ENCODE measurements at places on chromosomes 1 and 21.

DNA sequence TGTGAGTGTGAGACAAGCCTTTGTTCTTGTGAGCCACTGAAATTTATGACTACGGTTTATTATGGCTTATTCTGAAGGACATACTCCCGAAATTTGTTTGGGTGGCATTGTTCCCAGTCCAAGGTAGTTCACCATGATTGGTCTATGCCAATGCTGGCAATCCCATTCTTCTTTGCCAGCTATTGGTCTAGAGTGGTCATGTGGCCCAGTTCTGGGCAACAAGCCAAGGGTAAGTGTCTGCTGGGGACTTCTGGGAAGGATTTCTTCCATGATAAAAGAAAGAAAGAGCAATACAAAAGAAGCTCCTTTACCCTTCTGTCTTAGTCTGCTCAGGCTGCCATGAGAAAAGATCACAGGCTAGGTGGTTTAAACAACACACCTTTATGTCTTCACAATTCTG is 201.6 kb downstream of the SLC35F3 start:
- DNase-seq: no peak

- DNase-seq: no peak
Measured at GRCh38 chr1:226369110-226369509, 38.8 kb downstream of the PARP1 start.

DNA sequence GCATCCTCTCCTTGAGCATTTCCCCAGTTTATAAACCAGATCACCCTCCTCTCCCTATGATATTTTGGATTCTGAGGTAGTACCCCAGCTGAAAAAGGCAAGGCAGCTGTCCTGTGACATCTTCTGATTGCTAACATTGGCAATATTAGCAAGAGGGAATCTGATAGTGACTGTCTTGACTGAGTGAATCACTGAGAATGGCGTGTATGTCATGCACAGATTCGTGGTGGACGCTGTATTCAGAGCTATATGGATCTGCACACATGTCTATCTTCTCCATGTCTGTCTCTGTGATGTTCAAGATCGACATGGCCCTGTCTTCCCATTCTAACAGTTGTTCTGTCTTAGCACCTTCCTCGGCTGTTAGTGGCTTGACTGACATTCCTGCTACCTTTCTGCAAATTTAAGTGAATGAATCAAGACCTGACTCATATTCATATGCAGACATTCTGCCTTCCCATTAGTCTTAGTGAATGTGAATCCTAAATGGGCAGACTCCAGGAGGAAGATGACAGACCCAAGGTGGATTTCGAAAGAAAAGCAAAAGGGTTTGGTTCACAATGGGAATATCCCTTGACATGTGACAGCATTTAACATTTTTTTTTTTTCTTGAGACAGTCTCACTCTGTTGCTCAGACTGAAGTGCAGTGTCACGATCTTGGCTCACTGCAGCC is 97.7 kb downstream of the PGBD5 start:
- no peak for DNase-seq

GRCh38 chr21:33951276-33952178 is 35.9 kb upstream of the ATP5PO start:
- no peak for DNase-seq

- no peak for DNase-seq
Measured at GRCh38 chr1:235450433-235450832, 53.8 kb downstream of the B3GALNT2 start.

DNA sequence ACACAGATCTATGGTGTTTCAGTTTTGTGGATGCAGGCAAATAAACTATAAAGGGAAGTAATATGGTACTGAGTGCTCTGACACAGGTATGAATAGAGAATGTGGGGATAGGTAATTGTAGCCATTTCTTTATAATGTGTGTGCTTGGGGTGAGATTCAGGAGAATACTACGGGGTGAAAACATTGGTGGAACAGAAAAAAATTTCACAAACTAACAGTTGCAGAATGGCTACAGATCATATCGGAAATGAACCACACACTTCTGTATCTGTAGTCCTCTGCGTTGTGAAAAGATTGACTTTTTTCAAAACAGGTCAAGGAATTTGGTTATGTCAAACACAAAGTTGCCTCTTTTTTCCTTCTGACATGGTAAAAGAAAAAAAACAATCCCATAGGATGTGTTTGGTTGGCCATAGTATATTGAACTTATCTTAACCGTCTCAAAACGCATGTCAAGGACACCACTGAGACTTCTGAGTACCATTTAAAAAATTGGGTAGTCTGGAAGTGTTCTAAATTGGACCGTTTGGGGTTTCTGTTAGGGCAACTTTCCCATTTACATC is 1.1 kb upstream of the CDC73 start:
- DNase-seq: no peak

DNA sequence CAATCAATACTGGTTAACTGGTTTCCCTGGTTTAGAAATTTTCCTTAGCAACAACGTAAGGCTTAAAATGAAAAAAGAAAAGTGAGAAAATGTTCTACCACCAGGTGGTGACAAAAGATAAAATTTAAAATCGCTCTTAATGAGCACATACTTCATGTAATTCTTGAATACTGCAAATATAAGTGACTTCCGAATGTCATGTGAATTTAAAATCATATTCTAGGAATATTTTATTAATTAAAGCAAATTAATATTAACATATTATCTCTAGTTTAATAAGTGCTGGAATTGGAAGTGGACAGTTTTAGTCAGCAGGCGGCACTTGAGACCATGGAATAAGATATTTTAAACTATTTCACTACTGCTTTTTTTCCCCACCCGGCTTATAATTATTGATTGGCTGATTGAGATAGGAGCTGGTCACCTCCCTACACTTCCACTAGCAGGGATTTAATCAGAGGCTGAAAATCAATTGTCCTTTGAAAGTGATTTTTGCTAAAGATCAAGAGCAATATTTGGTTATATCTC is 5.0 kb upstream of the ADAMTS1 start:
- DNase-seq: no peak

DNA sequence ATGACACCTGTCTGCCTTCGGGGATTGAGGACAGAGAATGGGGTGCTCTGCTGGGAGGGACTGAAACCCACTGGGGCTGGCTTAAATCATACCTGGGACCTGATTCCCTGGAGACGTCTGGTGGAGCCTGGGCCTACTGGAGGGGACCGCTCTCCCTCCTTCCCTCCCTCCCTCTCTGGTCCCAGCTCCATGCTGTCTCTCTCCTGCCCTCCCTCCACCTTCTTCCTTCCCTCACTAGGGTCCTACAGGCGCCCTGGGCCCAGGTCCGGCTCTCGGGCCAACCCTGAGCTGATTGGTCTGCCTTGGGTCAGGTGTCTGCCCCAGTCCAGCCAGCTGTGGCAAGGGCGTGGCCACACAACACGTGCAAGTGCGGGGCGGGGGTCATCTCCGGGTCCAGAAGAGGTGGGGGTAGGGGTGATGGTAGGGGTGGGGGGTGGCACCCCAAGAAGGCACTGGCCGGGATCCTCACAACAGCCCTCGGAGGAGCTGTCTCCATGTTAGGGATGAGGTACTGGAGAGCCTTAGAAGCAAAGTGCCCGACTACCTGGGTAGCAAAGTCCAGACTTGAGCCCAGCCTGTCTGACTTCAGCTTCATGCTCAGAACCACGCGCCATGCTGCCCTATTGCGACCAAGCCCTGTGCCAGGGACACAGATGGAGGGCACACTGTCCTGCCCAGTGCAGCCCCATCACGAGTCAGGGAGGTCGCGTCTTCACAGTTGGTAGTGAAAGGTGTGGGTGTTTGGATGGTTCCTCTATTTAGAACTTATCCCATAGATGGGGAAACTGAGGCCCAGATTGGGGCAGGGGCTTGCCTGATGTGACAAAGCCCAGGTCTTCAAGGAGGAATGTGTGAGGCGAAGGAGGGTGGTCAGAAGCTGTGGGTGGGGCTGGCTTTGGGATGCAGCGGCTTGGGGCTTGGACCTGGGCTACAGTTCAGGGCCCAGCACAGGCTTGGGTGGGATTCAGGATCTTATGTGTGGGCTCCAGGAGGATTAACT is 574.1 kb downstream of the PTPRU start:
- no peak for DNase-seq

GRCh38 chr1:156492591-156493080 is 7.9 kb downstream of the MEF2D start:
- no peak for DNase-seq

GRCh38 chr1:167333124-167333523 is 112.4 kb downstream of the POU2F1 start:
- no peak for DNase-seq

DNA sequence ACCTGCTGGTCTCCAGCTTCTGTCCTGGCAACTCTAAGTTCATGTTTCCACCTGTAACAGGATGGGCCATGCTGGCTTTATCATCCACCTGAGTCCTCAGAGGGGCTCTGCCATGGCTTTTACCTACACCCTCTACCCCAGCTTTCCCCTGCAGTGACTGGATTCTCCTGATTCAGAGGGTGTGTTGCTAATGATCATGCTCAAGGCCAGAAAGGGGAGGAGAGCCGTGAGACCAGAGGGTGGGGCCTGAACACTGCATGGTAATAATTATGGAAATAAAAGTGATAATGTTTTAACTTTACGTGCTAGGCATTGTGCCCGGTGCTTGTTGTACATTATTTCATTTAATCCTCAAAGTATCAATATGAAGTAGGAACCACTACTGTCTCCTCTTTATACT is 53.3 kb downstream of the CNIH3 start:
- DNase-seq: no peak

DNA sequence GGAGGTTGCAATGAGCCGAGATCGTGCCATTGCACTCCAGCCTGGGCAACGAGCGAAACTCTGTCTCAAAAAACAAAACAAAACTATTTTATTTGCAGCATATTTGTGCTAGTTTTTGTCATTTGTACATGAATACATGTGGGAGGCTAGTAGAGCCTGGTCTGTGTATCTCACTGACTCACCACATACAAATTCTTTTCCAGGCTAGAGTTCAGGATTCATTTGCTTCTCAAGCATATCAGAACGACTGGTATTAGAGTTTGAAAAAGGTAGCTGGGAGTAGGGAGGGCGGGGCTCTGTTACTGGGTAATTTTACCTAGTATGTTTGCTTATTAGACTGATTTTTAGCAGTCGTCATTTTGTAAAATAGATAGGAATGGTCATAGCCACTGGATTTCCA is 4.5 kb upstream of the TOR3A start:
- DNase-seq: peak; percentile 58

DNA sequence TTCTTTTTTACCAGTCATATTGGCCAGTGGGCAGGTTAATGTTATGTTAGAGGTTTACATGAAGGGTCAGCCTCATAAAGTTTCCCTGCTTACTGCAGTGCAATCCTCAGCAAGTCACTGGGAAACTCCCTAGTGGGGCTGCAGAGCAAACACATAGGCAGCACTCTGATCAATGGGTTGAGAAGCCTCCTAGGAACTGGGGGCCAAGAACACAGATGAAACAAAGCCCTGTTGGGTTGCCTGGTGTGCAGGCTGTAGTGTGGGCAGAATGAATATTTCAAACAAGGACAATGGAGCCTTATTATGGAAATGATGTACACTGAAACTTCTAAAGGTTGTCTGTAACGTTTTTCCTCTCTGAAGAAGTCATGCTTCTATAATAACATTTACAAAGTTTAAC is 431.6 kb upstream of the PTBP2 start:
- DNase-seq: no peak

- no peak for DNase-seq
Measured at GRCh38 chr1:171480035-171480434, 5.3 kb upstream of the PRRC2C start.

- peak; percentile 36 for DNase-seq
Measured at GRCh38 chr1:183543619-183544204, 46.5 kb downstream of the NCF2 start.

GRCh38 chr21:32548978-32549377 is 36.3 kb downstream of the TCP10L start:
- DNase-seq: no peak

DNA sequence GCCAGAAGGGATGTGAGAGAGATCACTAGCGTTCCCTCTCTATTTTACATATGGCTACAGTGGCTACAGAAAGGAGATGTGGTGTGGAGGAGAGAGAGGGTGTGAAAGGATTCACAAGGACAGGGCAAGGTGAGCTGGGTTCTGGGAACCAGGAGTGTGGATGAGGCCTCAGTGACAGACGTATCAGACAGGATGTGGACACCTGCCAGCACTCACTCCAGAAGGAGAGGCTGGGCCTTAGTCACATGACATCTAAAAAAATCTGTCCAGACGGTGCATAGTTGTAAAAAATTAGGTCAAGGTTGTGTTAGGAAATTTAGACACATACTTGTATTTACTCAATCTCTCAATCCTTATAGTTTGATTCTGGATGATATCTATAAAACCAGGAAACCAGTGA is 10.6 kb downstream of the TRIM67 start:
- no peak for DNase-seq

- DNase-seq: no peak
Measured at GRCh38 chr1:199279872-199280645, 641.2 kb downstream of the PTPRC start.

- DNase-seq: no peak
Measured at GRCh38 chr21:27094184-27094948, 127.5 kb upstream of the ADAMTS5 start.

DNA sequence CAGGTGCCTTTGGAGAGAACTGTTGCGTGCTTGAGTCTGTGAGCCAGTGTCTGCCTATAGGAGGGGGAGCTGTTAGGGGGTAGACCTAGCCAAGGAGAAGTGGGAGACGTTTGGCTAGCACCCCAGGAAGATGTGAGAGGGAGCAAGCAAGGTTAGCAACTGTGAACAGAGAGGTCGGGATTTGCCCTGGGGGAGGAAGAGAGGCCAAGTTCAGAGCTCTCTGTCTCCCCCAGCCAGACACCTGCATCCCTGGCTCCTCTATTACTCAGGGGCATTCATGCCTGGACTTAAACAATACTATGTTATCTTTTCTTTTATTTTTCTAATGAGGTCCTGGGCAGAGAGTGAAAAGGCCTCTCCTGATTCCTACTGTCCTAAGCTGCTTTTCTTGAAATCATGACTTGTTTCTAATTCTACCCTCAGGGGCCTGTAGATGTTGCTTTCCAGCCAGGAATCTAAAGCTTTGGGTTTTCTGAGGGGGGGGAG is 2.4 kb downstream of the BTG2 start:
- DNase-seq: no peak

- DNase-seq: peak; percentile 93
Measured at GRCh38 chr1:202034683-202035462, 24.5 kb downstream of the ELF3 start.

DNA sequence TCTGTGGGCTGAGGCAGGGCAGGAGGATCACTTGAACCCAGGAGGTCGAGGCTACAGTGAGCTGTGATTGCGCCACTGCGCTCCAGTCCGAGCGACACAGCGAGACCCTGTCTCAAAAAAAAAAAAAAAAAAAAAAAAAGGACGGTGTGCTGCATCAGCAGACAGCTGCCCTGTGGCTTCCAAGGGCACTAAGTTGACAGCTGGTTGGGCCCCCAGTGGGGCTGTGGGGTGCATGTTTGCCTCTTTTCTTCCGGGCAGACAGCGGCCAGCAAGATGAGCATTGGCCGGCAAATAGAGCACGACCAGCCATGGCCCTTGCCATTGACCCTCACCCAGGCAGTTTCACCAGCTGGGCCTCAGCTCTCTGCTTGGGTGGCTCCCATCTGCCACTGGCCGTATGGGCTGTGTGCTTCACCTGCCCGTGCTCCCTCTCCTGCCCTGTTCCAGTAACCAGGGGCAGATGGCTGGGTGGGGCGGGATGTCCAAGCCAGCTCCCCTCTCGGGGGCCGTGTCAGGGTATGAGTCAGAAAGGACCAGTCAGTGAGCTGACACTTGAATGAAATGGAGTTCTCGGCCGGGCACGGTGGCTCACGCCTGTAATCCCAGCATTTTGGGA is 12.3 kb upstream of the SLC25A34 start:
- DNase-seq: no peak
